ENCODE measurements at places on chromosomes 4 and X.

DNA sequence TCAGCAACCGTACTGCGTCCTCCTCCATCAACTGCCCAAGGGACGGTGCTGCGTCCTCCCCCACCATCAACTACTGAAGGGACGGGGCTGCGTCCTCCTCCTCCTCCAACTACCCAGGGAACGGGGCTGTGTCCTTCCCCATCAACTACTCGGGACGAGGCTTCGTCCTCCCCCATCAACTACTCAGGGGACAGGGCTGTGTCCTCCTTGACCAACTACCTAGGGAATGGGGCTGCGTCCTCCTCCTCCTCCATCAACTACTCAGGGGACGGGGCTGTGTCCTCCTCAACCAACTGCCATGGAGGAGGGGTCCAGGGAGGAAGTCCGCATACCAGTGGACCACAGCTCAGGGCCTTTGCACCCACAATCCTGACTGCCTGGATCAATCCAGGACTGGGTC, 24.4 kb downstream of the PPP2R3B start:
- DNase-seq, result no peak

DNA sequence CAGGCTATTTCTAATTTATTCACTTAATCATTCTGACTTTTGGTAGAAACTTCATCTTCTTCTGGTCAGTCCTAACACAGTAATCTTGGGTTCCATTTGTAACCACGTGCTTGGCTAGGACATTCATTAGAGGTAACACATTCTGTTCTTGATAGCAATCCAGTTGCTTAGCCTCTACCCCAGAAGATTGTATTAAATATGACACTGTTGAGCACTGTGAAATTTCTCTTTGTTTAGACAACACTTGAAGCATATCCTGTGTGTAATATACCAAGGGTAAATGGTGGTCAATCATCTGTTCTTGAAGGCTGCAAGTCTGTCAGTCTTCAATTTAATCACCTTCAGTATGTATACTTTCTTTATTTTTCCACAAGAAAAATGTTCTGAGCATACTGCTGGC, 523.0 kb downstream of the ANKRD50 start:
- DNase-seq, result no peak

DNA sequence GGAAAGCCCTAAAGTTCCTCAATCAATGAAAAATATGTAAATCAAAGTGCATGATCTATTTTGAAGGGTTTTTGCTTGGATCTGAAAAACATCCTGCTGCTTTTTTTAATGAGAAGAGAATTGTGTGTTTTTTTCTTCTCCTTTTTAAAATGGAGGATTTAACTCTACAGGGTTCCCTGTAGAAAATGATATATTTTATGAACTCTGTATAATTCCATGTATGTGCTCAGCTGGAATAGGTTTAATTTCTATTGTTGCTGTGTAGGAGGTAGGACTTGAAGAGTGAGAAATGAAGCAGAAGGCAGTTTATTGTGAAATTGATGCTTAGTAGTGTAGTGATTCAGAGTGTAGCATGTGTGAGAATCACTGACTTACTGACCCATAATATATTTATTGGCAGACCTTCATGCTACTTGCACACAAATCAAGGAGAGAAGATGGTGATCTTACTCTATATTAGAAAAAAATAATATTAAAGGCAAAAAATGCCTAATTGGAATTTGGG, 286.8 kb upstream of the FSTL5 start:
- no peak for DNase-seq

DNA sequence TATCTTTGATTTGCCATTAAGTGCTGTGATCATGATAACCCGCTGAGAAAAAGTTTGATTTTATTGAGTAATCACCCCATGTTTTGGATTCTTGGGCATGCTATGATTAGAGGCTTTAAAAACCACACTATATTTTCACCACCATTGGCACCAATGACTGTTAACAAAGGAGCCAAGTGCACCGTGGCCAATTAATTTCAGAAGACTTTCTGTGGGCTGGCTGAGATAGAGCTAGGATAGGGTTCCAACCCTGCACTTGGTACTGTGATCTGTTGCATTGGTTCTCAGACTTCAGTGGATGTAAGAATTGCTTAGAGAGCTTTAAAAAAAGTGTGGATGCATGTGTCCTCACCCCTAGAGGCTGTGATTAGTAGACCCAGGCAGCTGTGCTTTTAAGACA, 32.4 kb downstream of the OCRL start:
- no peak for DNase-seq

DNA sequence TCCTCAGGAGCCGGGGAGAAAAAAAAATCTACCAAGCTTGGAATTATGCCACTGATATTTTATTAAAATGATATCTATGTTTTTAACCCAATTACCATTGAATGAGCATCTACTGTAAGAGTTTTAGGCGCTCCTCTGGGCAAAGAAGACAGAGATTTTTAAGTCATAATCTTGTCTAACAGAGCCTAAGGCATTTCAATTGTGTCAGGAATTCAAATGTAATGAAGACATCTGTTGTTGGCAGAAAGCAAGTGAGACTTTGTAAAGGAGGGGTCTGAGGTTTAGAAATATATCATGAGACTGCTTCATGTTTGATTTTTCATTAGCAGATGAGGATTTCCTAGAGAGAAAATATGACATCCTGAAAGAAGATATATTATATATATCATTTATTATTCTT, 1158.1 kb downstream of the FSTL5 start:
- no peak for DNase-seq

DNA sequence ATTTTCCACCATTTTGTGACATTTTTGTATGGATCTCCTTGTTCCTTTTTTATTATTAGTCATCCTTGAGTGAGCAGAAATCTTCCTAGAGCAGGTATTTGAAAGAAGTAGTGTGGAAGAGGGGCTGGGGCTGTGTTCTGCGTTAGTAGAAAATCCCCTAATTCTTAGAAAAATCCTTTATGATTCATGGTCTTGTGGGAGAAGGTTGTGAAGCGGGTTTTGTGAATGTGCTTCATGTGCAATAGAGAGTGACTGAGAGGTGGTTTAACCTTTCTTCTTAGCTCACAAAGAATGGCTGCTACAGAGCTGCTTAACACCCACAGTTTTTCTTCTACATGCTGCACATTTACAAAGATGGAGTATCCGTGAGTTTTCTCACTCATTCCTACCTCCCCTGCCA, 220.5 kb downstream of the IDS start:
- no peak for DNase-seq

DNA sequence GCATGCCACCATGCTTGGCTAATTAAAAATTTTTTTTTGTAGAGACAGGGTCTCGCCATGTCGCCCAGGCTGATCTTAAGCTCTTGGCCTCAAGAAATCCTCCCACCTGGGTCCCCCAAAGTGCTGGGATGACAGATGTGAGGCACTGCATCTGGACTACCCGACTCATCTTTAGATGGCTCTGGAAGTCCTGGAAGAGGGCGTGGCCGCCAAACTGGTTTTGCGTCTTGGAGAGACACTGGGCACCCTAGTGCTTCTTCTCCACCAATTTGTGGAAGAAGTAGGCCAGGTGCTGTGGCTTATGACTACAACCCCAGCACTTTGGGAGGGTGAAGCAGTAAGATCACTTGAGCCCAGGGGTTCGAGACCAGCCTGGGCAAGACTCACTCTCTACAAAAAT, 47.6 kb downstream of the HOPX start:
- no peak for DNase-seq

DNA sequence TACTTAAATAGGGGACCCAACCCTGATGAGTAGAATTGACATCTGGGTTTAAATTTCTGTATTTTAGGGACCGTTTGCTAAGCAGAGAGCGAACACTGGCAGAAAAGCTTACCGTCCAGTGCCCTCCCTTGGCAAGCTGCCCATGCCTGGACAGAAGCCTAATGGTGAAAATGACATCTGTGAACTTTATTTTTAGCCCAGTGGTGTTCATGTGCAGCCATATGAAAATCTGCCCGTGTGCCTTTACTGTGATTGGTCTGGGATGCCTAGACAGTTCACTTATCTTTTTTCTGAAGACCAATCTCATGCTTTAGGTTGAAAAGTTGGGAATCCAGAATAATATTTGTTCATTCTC, 1.1 kb downstream of the STBD1 start:
- DNase-seq, result no peak

GRCh38 chrX:136907621-136908020, 27.1 kb upstream of the RBMX start:
- no peak for DNase-seq

- no peak for DNase-seq
These were observed 70.7 kb downstream of the ARHGEF38 start for GRCh38 chr4:105623099-105623498.

GRCh38 chr4:26239801-26240200, 81.0 kb upstream of the RBPJ start:
- DNase-seq, result no peak

DNA sequence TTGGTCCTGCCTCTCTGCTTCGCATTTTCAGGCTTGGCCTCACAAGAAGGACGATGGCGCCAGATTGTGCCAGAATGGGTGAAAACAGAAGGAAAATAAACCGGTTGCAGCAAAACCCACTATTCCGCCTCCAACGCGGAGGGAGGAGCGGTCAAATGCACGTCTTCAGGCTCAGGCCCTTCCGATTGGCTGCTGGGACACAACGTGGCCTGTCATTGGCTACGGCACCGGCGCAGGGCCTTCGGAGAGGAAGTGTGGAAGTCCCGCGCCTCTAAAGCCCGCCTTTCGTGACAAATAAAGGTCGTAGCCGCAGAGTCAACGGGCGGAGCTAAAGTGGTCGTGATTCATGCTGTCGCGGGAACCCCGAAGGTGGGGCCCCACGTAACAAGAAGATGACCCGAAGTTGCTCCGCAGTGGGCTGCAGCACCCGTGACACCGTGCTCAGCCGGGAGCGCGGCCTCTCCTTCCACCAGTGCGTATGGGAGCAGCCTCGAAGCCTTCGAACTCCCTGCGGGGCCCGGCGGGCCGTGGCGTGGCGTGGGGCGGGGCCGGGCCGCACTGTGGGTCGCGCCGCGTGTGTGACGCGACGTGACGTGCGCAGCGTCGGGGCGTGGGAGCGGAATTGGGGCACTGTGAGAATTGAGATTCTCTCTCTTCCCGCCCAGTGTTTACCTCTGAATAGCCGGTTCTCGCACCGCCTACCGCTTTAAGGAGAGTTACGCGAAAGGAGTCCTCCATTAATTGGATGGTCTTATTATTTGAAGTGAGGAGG, at the start of gene THAP9:
Gene THAP9 (plus strand): TSS at position 325 of the 772 bp plus-strand sequence. CDS start 68 bp downstream, at position 393.
- peak; percentile 90 for DNase-seq

Measured in NCI-H774 (cell line).